Activated T-helper 1 cell treated with anti-CD3 and anti-CD28 coated beads, Interleukin-12 subunit alpha, Interleukin-12 subunit beta, Interleukin-2, Interleukin-4 antibody, amounts not matched to agents 30 ng/mL and 10 ng/mL and 1 ng/mL, durations not matched to agents 14 hours and 24 hours and 36 hours (primary cell): ENCODE measurements at places on chromosomes 1 and 21.

DNA sequence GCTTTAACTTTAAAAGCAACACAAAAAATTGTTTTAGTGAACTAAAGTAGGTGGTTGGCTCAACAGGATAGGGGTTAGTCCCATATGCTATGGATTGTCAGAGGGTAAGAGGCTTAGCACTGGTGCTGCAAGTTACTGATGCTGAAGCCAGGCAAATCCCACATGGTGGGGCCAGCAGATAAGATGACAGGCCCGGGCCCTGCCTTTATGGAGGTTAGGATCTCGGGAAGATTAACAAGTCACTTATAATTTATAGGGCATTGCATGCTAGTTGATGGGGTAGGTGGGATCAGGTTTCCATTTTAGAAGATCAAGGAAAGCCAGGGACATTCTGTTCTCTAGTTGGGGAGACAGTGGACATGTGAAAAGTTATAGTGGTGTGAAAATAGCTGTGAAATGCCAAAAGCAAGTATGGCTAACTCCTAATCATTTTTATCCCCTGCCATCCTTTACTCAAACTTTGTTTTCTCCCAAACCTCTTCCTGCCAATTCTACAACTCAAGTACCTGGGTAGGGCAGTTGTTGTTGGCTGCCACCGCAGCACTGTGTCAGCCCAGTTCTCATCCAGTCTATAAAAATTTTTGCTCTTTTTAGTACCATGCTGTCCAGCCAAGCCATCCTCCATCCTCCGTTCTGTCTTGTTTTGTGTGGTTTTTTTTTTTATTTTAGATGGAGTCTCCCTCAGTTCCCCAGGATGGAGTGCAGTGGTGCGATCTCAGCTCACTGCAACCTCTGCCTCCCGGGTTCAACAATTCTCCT, 10.3 kb downstream of the CHAF1B start:
- peaks cover 43% of the 10 kb centered on the region for H3K36me3 ChIP-seq
- H3K27me3 ChIP-seq, result no peaks in the 10 kb centered on the region
- no peak overlapping the region for H3K27ac ChIP-seq
- DNase-seq, result no peak
- H3K4me3 ChIP-seq, result no peak overlapping the region

- H3K4me1 ChIP-seq, result peaks cover 13% of the 10 kb centered on the region
- DNase-seq, result no peak
- H3K27ac ChIP-seq, result no peak overlapping the region
- no peaks in the 10 kb centered on the region for H3K36me3 ChIP-seq
Observed at GRCh38 chr1:41345434-41346075, 15.7 kb upstream of the FOXO6 start.

- no peak for DNase-seq
- no peak overlapping the region for H3K27ac ChIP-seq
- peaks cover under 1% of the 10 kb centered on the region for H3K36me3 ChIP-seq
Observed at GRCh38 chr1:2496087-2496622, 20.1 kb downstream of the PLCH2 start.

DNA sequence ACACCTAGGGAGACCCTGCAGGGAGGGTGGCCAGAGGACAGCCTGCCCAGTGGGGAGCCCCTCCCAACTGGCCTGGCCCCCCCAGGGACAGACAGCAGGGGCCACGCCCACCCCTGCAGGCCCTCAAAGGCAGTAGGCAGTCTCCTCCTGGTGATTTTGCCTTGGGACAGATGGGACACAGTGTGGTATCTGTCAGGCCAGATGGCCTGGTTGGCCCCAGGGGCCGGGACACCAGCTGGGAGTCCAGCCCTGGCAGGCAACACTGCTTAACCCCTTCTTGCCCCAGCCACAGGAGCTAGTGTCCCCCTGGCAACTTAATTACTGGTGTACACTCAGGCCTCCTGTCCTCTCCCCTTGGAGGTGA, 17.8 kb downstream of the IFFO2 start:
- DNase-seq, result no peak
- no peaks in the 10 kb centered on the region for H3K27me3 ChIP-seq
- peaks cover 37% of the 10 kb centered on the region for H3K4me1 ChIP-seq
- H3K27ac ChIP-seq, result no peak overlapping the region

- no peaks in the 10 kb centered on the region for H3K36me3 ChIP-seq
- no peak within 1 kb of the TSS for H3K27ac ChIP-seq
- H3K4me1 ChIP-seq, result peaks cover 24% of the 10 kb centered on the region
- H3K27me3 ChIP-seq, result peaks cover 24% of the 10 kb centered on the region
Observed at GRCh38 chr1:204359474-204360255, at the start of gene PLEKHA6. Gene PLEKHA6, minus strand, starts transcription at chr1:204359929. Its CDS starts 86,202 bp downstream, at chr1:204273727.

- H3K27ac ChIP-seq, result no peak overlapping the region
- H3K4me1 ChIP-seq, result peaks cover 14% of the 10 kb centered on the region
- DNase-seq, result peak; percentile 55
- H3K36me3 ChIP-seq, result no peaks in the 10 kb centered on the region
Observed at GRCh38 chr1:44036409-44037139, 5.3 kb upstream of the SLC6A9 start.

- H3K27me3 ChIP-seq, result peaks cover 4% of the 10 kb centered on the region
- DNase-seq, result no peak
- H3K36me3 ChIP-seq, result no peaks in the 10 kb centered on the region
- H3K27ac ChIP-seq, result no peak overlapping the region
- H3K4me1 ChIP-seq, result no peaks in the 10 kb centered on the region
Observed at GRCh38 chr1:181583598-181583997, 100.3 kb downstream of the CACNA1E start.

- peak overlapping the region; percentile 13 for H3K4me3 ChIP-seq
- peaks cover 4% of the 10 kb centered on the region for H3K27me3 ChIP-seq
- H3K36me3 ChIP-seq, result no peaks in the 10 kb centered on the region
- H3K27ac ChIP-seq, result peak overlapping the region; percentile 65
Observed at GRCh38 chr1:222896630-222897526, 82.0 kb downstream of the DISP1 start.

- peaks cover 2% of the 10 kb centered on the region for H3K27me3 ChIP-seq
- peaks cover 42% of the 10 kb centered on the region for H3K4me1 ChIP-seq
- DNase-seq, result no peak
- no peak overlapping the region for H3K27ac ChIP-seq
- H3K36me3 ChIP-seq, result peaks cover 29% of the 10 kb centered on the region
Observed at GRCh38 chr21:46639489-46640386, 4.3 kb downstream of the PRMT2 start.

- no peaks in the 10 kb centered on the region for H3K4me1 ChIP-seq
- peaks cover 3% of the 10 kb centered on the region for H3K27me3 ChIP-seq
- no peak overlapping the region for H3K27ac ChIP-seq
- H3K4me3 ChIP-seq, result no peak overlapping the region
Observed at GRCh38 chr21:45376459-45377324, 28.3 kb upstream of the COL18A1 start.
